ENCODE measurements at places on chromosomes 5 and 9. TPM values are rescaled to one million over a fixed set of nuclear protein-coding genes. Genes with fewer than 3 reads are reported as not detected.

LRRC19 gene
- not detected for total RNA-seq

GRCh38 chr5:57172466-57173318 is 1.2 kb upstream of the GPBP1 start:
- H3K4me1 ChIP-seq, result peaks cover 27% of the 10 kb centered on the region
- peak overlapping the region; percentile 95 for H3K27ac ChIP-seq
- DNase-seq, result no peak
- no peaks in the 10 kb centered on the region for H3K27me3 ChIP-seq
- peaks cover 33% of the 10 kb centered on the region for H3K36me3 ChIP-seq
- peak overlapping the region; percentile 96 for H3K4me3 ChIP-seq

DNA sequence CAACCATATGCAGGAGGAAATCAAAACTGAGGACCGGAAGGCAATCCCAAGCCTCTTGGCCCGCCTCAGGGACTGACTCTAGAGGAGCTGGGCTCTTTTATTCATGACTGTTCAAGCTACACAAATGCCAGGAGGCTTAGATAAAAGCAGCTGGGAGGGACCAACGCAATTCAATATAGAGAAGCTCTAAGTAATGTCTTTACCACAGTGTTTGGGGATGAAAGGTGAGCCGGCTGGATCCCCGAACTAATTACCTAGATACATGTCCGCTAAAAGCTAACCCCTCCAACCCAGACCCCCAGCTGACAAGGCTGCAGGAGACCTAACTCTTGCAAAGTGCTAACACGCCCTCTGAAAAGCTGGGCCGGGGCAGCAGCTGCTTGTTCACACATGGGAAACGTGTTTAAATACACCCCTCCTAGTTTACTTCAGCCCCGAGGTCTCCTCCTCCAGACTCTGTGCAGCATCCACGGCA is 67.5 kb downstream of the TLE1 start:
- H3K27ac ChIP-seq, result no peak overlapping the region
- no peaks in the 10 kb centered on the region for H3K27me3 ChIP-seq
- no peaks in the 10 kb centered on the region for H3K36me3 ChIP-seq

ERCC8 gene
- total RNA-seq, result 9.3 TPM

PCDHGA7 gene
- 0.16 TPM for total RNA-seq

DNA sequence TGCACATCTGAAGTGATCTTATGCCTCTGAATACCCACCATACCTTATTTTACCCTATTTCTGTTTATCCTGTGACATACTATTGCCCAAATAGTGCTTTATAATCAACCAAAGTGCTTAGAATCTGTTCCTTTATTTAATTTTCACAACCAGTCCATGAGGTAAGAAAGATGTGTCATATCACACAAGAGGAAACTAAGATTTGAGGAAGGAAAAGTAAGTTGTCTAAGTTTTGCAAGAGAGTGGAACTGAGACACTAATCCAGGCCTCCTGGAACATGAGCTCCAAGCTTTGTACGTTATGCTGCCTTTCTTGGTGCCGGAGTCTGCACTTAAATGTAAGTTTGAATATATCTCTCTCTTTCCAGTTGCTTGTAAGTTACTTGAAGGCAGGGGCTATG is 17.2 kb downstream of the KDM3B start:
- DNase-seq, result no peak
- H3K4me1 ChIP-seq, result peaks cover 9% of the 10 kb centered on the region
- no peaks in the 10 kb centered on the region for H3K27me3 ChIP-seq
- no peak overlapping the region for H3K27ac ChIP-seq
- peaks cover 5% of the 10 kb centered on the region for H3K36me3 ChIP-seq

DNA sequence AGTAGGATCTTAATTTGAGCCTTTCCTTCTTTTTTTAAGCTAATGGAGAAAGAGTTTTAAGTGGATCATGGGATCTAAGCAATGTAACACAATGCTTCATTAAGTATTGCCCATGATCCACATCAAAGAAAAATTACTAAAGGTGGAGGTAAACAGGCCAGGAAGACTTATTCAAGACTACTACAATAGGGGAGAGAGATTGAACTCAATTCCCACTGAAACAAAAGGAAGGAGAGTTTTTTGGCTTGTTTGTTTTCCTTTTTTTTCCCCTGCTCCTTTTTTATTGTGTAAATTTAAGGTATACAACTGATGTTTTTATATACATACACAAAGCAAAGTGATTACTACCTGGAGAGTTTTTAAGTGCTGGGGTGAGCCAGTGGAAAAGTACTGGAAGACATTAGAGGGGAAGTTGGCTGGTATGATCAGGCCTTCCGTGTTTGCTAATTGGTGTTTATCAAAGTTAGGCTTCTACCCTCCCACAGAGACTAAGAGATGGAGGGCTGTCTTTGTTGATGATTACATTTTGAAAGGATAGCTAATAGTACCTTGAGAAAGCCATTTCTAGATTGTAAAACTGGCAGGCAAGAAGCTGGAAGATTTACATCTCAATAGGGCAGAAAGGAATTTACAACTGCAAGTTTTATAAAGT is 262.7 kb downstream of the CHSY3 start:
- no peak overlapping the region for H3K4me3 ChIP-seq
- H3K36me3 ChIP-seq, result no peaks in the 10 kb centered on the region
- H3K27me3 ChIP-seq, result no peaks in the 10 kb centered on the region
- H3K27ac ChIP-seq, result no peak overlapping the region

DNA sequence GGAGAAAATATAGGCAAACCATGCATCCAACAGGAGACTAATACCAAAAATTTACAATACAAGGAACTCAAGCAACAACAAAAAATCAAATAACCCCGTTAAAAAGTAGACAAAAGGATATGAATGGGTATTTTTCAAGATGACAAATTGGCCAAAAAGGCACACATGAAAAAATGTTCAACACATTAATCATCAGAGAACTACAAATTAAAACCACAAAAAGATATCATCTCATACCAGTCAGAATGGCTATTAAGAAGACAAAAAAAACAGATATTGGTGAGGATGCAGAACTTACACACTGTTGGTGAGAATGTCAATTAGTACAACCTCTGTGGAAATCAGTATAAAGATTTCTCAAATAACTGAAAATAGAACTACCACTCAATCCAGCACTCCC is 35.0 kb downstream of the TEX10 start:
- peak overlapping the region; percentile 31 for H3K27ac ChIP-seq
- H3K27me3 ChIP-seq, result no peaks in the 10 kb centered on the region
- DNase-seq, result no peak
- peaks cover 6% of the 10 kb centered on the region for H3K4me1 ChIP-seq
- no peak overlapping the region for H3K4me3 ChIP-seq
- H3K36me3 ChIP-seq, result peaks cover 67% of the 10 kb centered on the region

DNA sequence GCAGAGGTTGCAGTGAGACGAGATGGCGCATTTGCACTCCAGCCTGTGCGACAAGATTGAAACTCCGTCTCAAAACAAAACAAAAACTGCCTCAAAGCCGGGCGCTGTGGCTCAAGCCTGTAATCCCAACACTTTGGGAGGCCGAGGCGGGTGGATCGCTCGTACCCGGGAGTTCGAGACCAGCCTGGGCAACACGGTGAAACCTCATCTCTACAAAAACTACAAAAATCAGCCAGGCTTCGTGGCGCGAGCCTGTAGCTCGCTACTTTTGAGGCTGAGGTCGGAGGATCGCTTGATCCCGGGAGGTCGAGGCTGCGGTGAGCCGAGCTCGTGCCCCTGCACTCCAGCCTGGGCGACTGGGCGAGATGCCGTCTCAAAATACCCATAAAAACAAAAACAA is 988 bp downstream of the GFM2 start:
- no peak for DNase-seq
- peaks cover 33% of the 10 kb centered on the region for H3K36me3 ChIP-seq
- no peak overlapping the region for H3K27ac ChIP-seq
- peak overlapping the region; percentile 100 for H3K4me3 ChIP-seq
- H3K4me1 ChIP-seq, result peaks cover 35% of the 10 kb centered on the region

PSAT1 gene
- 67.6 TPM for total RNA-seq

DNA sequence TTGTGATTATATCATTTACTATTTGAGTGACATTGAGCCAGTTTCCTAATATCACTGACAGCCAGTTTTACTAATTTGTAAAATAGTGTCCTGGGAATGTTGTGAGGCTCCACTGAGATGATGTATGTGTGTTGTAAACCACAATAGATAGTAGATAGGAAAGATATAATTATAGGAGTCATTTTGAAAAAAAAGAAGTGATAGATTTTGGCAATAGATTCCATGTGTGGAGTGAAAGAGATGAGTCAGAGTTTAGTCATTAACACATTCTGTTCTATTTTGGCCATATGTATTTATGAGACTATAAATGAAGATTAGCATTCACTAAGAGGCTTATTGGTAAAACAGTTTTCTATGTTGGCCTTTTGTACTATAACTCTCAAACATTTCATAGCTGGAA is 388.2 kb downstream of the FAM170A start:
- H3K4me3 ChIP-seq, result no peak overlapping the region

TMC1 gene
- not detected for total RNA-seq

DNA sequence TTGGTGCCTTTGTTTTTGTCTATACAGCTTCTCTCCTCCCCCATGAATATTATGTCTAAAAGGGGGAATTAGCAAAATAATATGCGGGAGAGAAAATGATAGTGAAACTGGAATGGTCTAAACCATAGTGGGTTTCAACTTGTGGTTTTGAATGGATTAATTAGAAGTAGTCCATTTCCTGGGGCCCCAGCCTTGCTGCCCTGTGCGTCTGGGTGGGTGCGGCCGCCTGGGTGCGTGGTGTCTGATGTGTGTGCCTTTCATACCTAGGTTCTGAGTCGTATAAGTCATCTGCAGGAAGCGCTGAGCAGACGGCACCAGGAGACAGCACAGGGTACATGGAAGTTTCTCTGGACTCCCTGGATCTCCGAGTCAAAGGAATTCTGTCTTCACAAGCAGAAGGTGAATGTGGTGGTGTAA is 120.0 kb upstream of the CACNA1B start:
- H3K27me3 ChIP-seq, result no peaks in the 10 kb centered on the region
- DNase-seq, result no peak
- peaks cover 86% of the 10 kb centered on the region for H3K36me3 ChIP-seq
- H3K4me1 ChIP-seq, result peaks cover 22% of the 10 kb centered on the region

DNA sequence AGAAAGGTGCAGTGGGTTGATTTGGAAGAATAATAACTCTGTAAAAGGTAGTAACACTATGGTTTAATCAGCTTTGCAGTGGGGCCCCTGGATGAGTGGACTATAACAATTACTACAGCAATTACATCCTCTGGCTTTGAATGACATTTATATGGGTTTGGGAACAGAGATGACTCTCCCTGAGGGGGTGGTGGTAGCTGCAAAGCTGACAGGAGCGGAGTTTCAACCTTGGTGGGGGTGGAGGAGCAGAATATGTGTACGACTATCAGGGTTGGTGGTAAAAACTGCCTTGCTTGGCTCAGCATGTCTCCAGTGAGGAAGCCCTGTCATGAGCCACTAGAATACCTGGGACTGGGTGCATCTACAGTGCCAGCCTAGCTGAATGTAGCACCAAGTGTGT is 28.3 kb upstream of the NR3C1 start:
- H3K36me3 ChIP-seq, result peaks cover 5% of the 10 kb centered on the region
- DNase-seq, result no peak
- H3K27ac ChIP-seq, result peak overlapping the region; percentile 48
- H3K4me3 ChIP-seq, result peak overlapping the region; percentile 38

GRCh38 chr5:122915717-122916461 is 70.5 kb downstream of the SNX24 start:
- no peak for DNase-seq
- no peaks in the 10 kb centered on the region for H3K36me3 ChIP-seq
- H3K27ac ChIP-seq, result no peak overlapping the region
- H3K4me3 ChIP-seq, result no peak overlapping the region

KLF9 gene
- 13.5 TPM for total RNA-seq

DNA sequence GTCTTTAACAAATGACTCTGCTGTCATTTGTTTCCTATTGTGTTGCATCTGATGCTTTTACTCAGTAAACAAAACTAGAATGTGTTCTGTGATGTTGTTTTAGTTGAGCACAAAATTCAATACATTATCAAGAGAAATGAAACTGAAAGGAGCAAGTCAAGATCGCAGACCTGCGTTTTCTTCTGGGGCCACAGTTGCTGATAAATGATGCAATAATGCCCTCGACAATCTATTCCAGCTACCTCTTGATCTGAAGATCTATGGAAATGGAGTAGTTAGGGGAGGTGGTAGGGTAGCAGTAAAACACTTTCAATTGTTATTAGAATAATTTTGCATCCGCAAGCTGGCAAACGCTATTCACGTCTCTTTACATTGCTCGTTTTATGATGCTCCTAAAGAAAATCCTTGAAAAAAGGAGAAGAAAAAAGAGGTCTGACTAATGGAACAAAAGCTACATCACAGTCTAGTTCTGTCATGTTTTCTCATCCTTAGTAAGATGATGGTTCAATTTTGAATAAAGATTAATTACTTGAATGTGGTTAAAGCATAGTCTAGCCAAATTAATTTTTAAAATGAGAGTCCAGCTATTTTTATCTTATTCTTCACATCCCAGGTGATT is 1.6 kb downstream of the ZNF366 start:
- no peaks in the 10 kb centered on the region for H3K36me3 ChIP-seq
- H3K4me1 ChIP-seq, result no peaks in the 10 kb centered on the region
- H3K4me3 ChIP-seq, result no peak overlapping the region
- no peak for DNase-seq
- H3K27me3 ChIP-seq, result peaks cover 19% of the 10 kb centered on the region

- H3K27me3 ChIP-seq, result no peaks in the 10 kb centered on the region
- no peak for DNase-seq
Observed at GRCh38 chr9:107759009-107759822, 269.6 kb upstream of the KLF4 start.

DNA sequence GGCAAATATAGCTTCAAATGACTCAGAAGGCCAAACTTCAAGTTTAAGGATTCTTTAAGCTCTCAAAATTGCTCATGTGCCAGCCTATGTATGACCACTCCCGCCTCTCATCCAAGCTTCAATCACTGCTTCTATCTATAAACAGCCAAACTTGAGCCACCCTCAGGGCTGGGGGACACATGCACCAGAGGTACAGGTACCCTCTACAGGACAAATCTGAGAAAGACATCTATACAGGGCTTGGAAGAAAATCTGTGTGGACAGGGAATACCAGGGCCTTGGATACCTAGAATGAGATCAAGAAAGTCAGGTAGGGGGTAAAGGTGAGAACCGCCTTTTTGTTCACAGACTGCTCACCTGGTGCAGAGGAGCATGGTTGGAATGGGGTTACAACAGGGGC is 217.9 kb downstream of the ATPSCKMT start:
- no peaks in the 10 kb centered on the region for H3K36me3 ChIP-seq
- no peaks in the 10 kb centered on the region for H3K4me1 ChIP-seq
- H3K4me3 ChIP-seq, result no peak overlapping the region

- H3K27me3 ChIP-seq, result peaks cover 7% of the 10 kb centered on the region
- H3K27ac ChIP-seq, result no peak overlapping the region
- DNase-seq, result no peak
- H3K4me1 ChIP-seq, result peaks cover 7% of the 10 kb centered on the region
- no peak overlapping the region for H3K4me3 ChIP-seq
Observed at GRCh38 chr5:16994565-16994964, 58.5 kb upstream of the MYO10 start.

DNA sequence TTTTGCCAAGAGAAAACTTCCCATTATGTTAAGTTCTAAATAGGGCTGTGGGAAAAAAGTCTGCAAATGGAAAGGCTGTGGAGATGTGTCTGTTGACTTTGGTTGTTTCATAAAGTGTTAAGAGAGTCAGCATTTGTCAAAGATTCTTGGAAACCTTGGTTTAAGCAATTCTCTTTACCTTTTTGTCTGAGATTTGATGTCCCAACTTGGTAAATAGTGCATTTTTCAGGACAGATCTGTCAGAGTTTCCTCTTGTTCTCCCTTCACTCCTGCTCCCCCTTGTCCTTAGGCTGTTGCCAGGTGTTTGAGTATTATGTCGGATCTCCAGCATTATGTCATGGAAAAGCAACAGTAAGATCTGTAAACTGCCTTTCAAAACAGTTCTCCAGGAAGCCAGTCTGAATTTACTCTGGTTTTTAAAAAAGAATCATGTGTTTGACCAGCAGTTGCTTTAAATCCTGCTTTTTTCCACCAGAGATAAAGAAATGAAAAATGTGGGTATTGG is 79.1 kb upstream of the ADAMTSL1 start:
- DNase-seq, result no peak
- H3K36me3 ChIP-seq, result no peaks in the 10 kb centered on the region
- no peaks in the 10 kb centered on the region for H3K27me3 ChIP-seq

PDE6A gene
- total RNA-seq, result not detected
